ENCODE measurements at places on chromosomes 3 and 15.

GRCh38 chr3:8506571-8507061, 5.0 kb downstream of the LMCD1 start:
- no peak for DNase-seq

DNA sequence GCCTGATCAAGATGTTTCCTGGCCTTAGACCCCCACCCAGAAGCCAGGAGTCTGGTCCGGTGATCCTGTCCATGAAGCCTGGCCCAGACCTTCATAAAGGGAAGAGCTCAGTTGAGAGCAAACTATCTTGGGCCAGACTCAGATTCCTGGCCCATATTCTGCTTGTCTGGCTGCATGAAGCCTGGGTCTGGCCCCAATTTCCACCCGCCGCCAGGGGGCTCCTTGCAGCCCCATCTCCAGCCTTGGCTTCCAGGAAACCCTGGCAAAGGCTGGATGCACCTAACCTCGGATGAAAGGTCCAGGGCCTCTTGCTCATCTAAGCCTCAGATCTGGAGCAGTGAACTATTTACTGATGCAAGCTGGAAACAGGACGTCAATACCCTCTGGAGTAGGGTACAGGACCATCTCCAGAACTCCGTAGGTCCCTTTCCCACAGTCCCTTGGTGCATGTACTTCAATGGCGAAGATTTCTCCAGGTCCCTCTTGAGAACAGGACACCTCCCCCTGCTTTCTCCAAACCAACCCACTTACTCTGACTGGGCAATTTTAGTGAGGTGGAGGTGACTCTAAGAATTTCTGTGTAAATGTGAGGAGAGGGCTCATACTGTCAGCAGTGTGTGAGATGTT, 5.6 kb downstream of the FOXL2 start:
- DNase-seq, result no peak

- no peak for DNase-seq
Observed at GRCh38 chr3:159113221-159113875, 311.5 kb downstream of the MFSD1 start.

DNA sequence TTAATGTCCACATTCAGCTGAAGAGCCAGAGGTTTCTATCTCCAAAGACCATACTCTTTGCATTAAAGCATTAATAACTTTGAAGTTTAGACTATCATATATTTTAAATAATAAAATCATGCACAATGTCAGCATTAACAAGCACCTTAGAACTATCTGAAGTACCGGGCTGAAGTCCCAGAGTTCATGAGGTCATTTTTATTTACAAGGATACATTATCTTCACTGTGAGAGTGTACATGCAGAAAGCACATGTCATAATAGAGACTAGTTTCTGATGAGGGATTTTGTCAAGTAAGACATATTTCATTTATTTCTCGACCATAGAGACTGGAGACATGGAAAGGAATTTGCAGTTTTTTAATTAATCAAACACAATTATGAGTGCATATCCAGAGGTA, 52.4 kb upstream of the SI start:
- no peak for DNase-seq

- no peak for DNase-seq
Observed at GRCh38 chr15:101689901-101690300, 34.4 kb downstream of the TARS3 start.

DNA sequence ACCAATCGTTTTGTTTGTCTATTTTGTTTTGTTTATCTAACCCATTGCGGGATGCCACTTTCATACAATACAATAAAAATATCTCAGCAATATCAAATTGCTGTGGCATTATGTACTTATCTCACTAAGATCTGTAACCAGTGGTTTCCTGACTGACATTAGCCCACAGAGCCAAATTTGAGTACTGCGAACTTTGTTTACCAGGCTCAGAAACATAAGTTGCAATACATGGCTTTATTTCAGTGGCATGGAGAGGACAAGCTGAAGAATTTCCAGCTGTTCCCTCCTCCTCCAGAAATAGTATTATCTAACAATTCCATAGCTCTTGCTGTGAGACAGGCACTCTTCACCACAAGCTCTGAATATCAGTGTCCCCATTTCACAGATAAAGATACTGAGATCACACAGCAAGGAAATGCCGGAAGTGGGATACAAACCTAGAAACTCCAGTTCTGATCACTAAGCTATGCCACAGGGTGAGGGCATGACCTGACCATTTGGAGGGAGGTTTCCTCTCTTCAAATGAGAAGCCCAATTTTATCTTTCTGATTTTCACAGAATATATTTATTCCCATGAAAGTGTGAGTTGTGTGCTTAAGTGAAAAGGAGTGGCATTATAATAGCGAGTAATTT, 469.9 kb upstream of the CBLB start:
- no peak for DNase-seq

DNA sequence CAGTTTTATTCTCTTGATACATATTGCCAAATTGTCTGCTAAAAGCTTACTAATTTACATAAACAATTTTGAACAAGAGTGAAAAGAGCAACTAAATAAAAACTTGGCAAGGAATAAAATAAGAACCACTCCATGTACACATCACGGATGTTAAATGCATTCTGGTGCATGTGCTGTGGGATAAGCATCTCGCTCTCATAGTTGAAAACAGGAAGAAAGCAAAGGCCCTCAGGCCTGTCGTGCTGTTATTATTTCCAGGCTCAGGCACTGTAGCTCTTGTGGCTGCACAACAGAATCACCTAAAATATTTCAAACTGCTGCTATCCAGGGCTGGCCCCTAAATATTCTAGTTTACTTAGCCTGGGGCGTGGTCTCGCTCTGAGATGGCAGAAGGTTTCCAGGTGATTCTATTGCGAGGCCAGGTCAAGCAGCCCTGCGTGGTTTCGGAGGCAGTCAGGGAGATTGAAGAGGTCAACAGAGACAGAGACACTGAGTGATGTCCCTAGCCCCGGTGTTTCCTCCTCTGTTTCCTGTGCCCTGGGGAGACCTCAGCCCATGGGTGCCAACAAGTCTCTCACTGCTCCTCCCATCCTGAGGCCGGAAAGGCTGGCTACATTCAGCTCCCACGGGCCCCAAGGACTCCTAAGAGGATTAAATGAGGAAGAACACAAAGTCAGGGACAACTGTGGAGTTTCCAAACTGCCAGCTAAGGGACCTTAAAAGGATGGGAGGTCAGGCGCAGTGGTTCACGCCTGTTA, 18.2 kb upstream of the PDIA5 start:
- no peak for DNase-seq

DNA sequence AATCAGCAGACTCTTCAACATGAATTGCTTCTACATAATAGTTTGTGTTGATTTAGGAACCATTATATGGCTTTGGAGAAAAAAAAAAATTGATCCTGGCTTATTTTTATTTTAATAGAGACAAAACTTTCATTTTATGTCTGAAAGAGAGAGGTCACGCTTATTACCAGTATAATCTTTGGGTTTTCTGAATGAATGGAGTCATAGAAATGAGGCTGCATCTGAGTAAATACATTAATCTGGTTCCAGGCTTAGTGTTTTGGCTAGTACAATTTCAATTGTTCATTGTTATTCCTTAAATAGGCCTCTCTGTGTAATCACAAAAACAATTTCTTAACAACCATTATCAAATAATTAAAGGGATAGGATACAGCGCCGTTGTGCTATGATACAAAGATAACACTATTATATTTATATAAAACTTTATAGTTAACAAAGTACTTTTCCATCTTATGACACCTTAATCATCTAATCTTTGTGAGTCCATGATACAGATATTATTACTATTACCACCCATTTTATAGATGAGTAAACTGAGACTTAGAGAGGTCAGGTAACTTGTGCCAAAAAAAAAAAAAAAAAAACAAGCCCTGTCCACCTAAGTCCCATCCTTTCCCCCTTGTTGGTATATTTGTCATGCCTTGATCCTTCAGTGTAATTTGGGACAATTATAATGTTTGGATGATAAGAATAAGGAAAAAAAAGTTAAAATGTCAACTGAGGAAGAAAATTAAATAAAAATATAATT, 41.8 kb upstream of the GOLM2 start:
- no peak for DNase-seq
